ENCODE measurements at places on chromosomes 7 and 10.
A peak's percentile ranks its signal among the peaks of the same experiment; 100 is the strongest.

DNA sequence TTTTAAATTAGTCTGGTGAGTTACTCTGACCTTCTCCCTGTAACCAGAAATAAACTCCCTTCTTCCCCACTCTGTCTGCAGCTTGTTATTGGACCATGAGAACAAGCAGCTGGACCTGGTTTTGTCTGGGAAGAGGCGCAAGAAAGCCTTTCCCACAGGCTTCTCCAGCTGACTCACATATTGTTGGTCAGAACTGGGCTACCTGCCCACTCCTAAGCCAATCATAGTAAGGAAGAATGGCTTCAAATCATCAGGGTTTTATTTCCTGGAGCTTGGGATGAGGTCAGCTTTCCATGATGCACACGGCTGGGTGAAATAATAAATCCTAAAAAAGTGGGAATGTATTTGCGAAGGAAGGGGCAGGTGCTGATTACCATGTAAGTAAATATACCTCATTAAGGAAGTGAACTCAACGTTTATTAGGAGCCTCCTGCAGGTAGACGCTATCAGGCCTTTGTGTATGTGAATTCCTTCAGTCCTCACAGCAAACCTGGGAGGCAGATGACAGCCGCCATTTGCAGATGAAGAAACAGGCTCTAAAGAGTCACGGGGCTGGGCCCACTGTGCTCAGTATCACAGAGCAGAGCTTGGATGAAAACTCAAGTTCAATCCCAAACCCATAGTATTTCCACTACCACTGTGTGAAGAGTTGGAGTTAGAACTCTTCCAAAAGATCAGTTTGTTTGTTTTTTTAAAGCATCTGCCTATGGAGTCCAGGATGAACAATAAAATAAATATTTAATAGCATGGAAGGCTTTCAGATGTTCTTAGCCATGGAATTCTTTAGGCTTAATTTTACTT lies 32.8 kb downstream of the IL15RA start:
- DNase-seq, result peak; percentile 94

- no peak for DNase-seq
Observed at GRCh38 chr7:150307129-150307528, 16.0 kb upstream of the LRRC61 start.

GRCh38 chr10:47225928-47226645 lies 73.9 kb upstream of the GDF10 start:
- no peak for DNase-seq

DNA sequence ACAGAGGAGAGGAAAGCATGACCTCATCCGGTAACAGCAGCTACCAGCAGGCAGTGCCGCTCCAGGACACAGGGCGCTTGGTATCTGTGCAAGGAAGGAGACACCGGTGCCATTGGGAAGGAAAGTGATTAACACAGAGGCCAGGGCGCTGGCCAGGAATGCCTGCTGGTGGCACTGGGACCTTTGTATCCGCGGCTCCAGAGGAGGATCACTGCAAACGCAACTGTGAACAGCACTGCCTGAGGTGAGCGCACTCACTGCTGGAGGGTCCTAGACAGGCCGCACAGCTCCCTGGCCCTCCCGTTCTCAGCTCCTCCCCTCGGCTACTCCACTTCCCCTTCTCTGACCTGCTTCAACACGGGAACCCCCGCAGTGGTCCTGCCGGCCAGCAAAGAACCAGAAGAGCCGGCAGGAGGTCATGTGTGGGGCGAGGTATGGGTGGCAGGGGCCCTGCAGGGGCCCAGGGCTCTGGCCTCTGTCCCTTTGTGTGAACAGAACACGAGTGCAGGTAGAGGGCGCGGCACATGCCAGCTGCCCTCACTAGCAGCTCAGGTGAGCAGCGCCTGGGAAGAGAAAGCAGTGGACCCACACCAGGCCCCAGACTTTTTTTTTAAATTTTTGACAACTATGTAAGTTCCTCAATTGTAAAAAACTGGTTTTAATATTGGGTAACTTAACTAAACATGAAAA lies 107.6 kb downstream of the VIPR2 start:
- no peak for DNase-seq

- no peak for DNase-seq
Observed at GRCh38 chr7:2520131-2520760, 672 bp downstream of the LFNG start.

DNA sequence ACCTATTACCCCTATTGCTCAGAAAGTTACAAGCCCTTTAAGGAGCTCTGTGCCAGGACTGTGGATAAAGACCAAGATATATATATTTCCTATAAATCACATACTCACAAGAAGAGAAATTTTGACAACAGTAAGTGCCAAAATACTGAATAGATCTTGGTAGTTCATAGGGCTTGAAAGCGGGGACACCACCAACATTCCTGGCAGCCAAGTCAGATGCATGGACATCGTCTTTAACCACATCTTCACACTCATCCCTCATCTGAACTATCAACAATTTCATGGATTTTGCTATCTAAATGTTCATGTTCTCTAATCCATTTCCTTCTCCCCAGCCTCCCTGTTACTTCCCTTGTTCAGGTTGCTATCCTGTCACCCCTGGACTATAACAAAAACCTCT lies 67.5 kb upstream of the LRRC17 start:
- peak; percentile 27 for DNase-seq

- no peak for DNase-seq
Observed at GRCh38 chr10:107806026-107806425, 641.5 kb upstream of the SORCS1 start.

- peak; percentile 75 for DNase-seq
Observed at GRCh38 chr10:110005719-110006118, 2.1 kb upstream of the ADD3 start.

DNA sequence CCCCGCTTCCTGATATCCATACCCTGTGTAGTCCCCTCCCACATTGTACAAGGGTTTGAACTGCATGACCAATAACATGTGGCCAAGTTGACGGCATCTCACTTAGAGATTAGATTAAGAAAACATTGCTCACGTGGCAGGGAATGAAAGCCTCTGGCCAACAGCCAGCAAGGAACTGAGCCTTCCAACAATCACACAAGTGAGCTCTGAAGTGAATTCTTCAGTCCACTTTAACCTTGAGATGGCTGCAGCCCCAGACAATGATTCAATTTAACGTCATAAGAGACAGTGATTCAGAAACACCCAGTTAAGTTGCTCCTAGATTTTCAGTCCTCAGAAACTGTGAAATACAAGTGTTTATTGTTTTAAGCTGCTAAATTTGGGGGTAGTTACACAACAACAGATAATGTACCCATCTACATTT lies 165.9 kb upstream of the PLXNA4 start:
- DNase-seq, result no peak

DNA sequence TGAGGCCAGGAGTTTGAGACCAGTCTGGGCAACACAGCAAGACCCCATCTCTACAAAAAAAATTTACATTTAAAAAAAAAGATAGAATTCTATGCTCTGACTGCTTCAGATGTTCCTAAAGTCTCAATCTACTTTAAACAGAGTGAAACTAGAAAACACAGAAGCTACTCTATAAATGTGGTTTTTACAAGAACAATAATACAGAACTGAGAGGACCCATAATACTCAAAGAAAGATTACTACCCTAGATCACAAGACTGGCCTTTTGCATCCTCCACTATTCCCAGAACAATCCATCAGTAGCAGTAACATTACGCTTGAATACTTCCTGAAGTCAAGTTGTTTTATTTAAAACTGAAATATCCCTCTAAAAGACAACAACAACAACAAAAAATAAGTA lies 119.4 kb downstream of the ZFAND4 start:
- no peak for DNase-seq

DNA sequence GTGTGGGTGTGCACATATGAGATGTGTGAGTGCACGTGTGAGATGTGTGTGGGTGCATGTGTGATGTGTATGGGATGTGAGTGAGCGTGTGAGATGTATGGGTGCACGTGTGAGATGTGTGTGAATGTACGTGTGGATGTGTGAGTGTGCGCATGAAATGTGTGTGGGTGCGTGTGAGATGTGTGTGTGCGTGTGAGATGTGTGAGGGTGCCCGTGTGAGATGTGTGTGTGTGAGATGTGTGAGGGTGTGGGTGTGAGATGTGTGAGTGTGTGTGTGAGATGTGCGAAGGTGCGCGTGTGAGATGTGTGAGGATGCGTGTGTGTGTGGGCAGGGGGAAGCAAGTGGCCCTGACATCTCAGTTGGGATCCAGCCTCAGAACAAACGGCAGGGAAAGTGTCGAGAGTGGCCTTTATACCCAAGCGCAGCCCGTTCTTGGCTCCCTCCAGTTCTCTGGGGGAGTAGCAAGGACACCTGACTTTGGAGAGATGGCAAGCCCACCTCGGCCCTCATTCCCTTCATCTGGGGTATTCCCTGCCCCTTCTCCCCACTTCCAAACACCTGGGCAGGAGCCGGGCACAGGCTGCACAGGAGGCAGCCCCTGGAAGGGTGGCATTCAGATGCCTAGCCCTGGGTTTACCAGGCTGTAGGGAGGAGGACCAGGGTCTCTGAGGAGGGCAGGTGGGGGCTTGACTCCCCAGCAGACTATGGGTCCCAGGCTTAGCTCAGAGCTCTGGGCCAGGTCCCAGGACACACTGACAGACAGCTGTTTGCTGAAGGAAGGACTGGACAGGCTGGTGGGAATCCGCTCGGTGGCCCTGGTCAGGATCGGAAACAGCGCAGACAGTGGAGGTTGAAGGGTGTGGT lies 31.6 kb downstream of the PPIF start:
- no peak for DNase-seq

DNA sequence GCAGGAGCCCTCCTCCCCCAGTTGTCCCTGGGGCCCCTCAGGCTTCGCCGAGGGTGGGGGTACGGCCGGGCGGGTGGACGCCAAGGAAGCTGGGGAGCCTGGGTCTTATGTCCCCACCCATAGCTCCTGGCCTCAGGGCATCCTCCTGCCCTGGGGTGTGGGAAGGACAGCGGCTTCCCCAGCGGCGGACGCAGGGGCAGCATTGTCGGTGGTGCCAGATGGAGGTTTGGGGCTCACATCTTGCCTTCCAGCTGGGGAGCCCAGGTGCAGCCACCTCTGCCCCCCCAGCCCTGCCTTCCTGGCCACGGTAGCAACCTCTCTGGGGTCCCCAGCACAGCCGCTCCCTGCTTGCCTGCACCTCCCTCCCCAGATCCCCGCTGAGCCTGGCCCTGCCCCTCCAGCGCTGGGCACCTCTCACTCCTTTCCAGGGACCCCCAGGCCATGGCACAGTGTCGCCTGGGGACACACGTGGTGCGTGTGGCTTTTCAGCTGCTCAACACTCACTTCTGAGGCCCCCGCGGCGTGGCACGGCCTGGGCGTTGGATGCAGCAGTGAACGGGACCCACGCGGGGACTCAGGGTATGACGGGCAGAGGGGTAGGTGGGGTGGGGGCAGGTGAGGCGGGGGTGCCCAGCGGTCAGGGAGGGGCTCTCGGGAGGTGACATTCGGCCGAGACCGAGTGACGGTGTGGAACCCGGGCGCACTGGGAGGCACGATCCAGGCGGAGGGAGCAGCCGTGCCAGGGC lies 53.1 kb downstream of the UNCX start:
- no peak for DNase-seq

DNA sequence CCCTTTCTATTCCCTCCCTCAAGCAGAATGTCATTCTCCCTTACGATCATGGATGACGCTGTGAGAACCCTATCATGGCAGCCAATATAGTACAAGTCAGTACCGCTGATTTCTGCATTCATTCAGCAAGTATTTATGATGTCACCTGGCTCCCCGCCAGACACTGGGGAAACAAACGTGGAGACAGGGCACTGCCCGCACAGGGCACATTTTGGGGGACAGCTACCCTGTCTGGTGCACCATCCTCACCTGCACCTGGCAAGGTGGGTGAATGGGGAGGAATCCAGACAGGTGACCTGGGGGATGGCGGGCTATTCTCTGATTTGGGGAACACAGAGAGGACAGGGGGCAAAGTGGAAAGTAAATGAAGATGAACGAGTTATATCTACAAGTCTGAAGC lies 28.4 kb downstream of the MKI67 start:
- no peak for DNase-seq

DNA sequence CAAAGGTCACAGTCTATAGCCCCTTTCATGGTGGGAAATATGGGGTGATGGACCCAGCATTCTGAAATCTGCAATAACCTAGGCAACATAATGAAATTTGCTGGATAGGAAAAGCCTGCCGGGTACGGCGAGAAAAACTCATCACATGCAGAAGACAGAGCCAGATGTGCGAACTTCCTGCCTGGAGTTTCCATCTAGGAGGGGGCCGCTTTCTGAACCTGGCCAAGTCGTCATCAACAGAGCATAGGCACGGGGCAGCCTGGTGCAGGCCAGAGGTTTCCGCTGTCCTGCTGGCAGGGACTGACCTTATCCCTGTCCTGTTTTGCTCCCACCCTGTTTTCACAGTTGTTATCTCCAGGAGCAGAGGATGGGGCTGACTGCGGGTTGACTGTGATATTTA lies 27.4 kb downstream of the CCDC3 start:
- no peak for DNase-seq

DNA sequence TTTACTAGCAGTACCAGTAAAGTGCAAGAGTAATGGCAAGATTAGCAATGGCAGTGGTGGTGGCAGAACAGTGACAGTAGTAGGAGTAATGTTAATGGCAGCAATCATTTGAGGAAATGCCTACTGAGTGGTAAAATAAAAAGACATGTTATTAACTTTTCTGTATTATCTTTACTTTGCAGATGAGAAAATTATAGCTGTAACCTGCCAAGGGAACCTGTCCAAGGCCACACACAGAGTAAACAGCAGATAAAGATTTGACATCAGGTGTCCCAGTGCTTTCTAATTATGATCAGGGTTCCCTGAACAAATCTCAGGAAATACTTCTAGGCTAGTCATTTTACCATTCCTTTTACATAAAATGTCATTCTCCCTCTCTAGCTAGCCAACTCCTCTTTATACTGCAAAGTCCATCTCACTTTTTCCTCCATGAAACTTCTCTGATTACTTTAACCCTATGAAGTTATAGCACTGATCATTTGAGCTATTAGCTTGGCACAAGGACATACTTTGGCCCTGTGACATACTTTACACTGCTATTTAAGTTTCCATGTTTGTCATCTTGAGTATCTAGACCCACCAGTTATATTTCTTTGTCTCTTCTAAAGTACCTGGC lies 219.1 kb downstream of the TAX1BP1 start:
- no peak for DNase-seq

DNA sequence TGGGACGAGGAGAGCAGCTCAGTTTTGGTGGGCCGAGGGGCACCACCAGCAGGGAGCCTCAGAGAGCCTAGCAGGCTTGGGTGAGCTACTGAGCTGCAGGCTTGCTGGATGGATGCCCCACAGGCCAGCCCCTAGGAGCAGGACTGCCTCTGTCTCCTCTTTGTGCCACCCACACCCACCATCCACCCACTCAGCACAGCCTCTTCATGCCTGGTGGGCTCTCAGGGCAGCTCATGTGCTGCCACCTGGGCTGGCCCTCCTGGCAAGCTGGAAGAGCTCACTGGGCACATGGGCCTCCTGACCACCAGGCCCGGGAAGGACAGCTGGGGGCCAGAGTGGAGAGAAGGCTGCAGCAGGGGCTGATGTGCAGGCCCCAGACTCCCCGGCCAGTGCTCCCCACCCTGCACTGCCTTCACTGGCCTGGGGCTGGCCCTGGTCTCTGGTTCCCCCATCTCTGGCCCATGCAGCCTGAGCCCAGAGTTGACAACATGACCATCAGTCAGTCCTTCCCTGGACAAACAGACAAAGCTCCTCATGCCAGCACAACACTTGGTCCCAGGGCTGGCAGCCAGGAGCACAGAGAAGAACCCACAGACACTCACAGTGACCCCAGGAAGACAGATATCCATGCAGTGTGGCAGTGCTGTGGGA lies 8.2 kb downstream of the RASGEF1A start:
- peak; percentile 12 for DNase-seq

Data from GM03348 (cell line).